ENCODE measurements at places on chromosomes 2 and 18.

- no peak for DNase-seq
These were observed 24.7 kb upstream of the KCNG2 start for GRCh38 chr18:79772865-79773696.

GRCh38 chr2:66985906-66986305 lies 411.2 kb upstream of the ETAA1 start:
- peak; percentile 29 for DNase-seq

DNA sequence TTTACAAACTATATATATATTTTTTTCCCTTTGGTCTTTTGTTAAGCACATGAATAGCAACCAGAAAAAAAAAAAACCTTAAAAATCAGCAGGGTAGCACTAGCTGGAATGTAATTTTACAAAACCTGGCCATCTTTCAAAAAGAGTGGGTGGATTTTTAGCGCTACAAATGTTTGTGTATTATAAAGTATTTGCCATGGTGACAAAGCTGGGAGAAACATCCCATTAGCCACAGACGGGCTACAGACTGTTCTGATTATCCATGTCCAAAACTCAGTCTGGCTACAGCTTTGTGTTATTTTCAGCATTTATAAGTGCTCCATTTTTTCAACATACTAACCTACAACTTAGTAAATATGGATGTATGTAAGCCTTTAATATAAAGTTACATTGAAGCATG lies 249.5 kb upstream of the TANK start:
- DNase-seq, result peak; percentile 86

- no peak for DNase-seq
These were observed 148.8 kb downstream of the EPHA4 start for GRCh38 chr2:221423210-221423804.

DNA sequence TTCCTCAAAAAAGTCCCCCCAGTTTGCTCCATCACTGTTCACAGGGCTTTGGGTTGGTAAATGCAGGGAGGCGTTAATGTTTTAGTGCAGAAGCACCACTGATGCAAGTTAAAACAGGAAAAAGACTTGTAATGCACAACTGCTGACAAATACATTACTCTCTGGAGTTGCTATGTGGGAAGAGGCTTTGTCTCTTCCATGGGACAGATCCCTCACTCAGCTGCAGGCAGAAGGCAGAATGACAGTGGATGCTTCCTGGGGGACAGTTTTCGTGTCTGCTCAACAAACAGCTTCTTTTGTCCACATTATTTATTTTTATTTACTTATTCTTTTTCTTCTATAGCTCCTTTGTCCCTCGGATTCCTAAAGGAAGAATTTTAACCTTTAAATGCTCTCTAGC lies 22.7 kb upstream of the KCNE4 start:
- no peak for DNase-seq

DNA sequence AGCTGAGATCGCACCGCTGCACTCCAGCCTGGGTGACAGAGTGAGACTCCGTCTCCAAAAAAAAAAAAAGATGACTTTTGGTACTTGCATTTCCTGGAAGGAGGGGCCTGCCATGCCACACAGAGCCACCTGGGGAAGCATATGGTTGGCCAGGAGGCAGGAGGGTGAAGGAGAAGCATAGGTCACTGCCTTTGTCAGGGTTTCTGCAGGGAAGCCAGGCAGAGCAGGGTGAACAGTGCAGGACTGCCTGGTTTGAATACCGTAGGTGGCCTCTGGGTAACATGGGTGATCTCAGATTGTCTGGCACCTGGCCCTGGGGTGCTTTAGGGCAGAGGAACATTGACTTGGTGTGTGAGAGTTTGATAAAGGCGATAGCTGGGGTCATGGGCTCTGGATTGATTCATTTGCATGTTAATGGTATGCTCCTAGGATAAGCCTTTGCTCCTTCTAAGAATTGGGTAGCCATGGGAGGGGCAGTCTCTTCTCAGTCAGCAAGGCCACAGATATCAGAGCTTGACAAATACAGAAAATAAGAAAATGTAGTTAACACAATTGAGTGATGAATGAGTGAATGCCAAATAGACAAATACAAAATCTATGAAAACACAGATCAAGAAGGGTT lies 124.0 kb upstream of the SEC11C start:
- DNase-seq, result no peak

GRCh38 chr2:155944218-155944617 lies 388.3 kb downstream of the NR4A2 start:
- no peak for DNase-seq

- no peak for DNase-seq
These were observed 165.4 kb downstream of the MYCN start for GRCh38 chr2:16105669-16106281.

- no peak for DNase-seq
These were observed 175.7 kb upstream of the HAAO start for GRCh38 chr2:42967959-42968674.

- no peak for DNase-seq
These were observed 163.3 kb upstream of the ZEB2 start for GRCh38 chr2:144683107-144683753.

DNA sequence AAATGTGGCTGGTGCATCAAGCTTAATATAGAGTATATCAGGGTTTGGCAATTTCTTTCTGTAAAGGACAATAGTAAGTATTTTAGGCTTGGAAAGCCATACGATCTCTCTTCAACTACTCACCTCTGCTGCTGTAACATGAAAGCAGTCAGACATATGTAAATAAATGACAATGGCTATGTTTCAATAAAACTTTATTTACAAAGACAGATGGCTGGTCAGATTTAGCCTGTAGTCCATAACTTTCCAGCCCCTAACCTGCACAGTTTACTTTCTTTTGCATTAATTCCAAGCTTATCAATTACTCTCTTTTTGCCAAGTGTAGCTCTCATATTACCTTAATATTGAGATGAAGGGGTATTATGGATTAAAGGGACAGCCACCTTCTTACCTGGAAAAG lies 83.1 kb downstream of the LRATD1 start:
- DNase-seq, result no peak

GRCh38 chr2:941871-942270 lies 8.8 kb upstream of the SNTG2 start:
- no peak for DNase-seq

DNA sequence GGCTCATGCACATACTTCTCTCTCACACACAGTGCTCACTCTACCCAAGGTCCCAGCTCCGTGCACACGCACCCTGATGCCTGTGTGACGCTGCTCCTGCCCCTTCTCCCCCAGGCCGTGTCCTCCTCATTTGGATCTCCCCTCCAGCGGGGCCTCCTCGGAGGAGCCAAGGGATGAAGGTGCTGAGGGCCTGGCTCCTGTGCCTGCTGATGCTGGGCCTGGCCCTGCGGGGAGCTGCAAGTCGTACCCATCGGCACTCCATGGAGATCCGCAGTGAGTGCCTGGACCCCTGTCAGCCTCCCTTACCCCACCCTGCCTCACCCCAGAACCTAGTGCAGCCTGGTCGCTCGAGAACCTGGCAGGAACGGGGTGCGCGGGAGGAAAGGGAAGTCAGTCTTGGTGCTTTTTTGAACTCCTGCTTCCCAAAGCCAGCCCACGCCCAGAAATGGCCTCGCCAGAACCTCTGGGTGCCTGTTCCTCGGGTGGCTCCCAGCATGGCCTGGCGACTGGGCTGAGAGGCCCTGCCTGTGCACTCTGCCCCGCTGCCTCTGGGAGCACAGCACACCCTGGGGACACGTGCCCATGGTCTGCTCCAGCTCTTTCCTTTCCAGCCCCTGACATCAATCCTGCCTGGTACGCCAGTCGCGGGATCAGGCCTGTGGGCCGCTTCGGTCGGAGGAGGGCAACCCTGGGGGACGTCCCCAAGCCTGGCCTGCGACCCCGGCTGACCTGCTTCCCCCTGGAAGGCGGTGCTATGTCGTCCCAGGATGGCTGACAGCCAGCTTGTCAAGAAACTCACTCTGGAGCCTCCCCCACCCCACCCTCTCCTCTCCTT lies at the start of gene PRLH:
TSS of gene PRLH (plus strand) at position 174 of the 835 bp plus-strand sequence. CDS start at position 174, 0 bp downstream.
- DNase-seq, result no peak

GRCh38 chr2:145228506-145228905 lies 708.6 kb upstream of the ZEB2 start:
- DNase-seq, result no peak

GRCh38 chr2:38704664-38705063 lies 38.8 kb downstream of the GALM start:
- DNase-seq, result no peak

GRCh38 chr18:24497031-24497754 lies 36.8 kb downstream of the HRH4 start:
- no peak for DNase-seq

DNA sequence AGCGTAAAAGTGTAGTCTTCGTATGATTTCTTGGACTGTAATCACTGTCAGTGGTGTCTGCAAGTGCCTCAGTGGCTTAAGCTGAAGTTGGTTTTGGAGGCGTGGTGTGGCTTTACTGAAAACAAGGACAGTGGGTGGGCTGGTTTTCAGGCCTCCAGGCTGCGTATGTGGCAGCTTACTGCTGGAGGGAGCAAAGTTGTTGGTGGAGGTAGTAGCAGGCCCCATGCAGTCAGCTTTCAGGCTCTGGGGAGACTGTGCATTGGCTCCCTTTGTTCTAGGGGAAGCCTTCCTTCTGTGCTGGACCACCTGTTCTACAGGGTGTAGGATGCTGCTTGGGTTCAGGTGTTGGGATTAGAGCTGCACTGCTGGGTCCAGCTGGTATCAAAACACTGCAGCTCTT lies 91.6 kb downstream of the NCK2 start:
- DNase-seq, result no peak

DNA sequence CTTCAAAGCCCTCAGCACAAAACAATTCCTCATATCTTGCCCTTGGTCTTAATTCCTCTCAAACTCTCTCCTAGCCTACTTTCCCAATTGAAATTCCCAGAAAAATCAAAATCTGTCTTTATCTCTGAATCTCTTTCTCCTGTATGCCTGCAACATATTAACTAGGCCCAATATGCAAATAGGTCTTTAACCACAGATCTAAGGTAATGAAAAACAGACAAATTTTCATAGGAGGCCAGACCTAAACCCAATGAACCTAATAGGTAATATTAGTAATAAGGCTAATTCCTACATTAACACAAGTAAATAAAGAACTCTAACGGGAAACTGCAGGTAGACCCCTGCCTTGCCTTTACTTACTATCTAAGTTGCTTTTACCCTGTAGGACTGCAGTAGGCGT lies 41.4 kb downstream of the WDR33 start:
- DNase-seq, result no peak

GRCh38 chr2:148989882-148990493 lies 48.5 kb upstream of the LYPD6B start:
- peak; percentile 89 for DNase-seq

DNA sequence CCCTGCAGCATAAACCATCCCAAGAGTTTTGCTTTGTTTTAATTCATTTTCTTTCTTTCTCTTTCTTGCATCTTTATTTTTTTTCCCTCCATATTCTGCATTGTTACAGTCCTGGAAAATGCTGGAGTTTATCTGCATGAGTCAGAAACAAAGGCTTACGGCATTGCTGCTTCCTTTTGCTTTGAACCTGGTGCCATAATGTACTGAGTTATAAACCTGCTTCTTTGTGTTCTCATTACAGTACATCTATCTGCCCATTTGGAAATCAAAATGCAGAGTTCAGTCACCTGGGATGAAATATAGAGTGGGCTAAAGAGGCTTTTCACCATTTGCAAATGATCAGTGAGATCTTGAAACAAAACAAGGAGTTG lies 1009.2 kb upstream of the FANCL start:
- peak; percentile 10 for DNase-seq

DNA sequence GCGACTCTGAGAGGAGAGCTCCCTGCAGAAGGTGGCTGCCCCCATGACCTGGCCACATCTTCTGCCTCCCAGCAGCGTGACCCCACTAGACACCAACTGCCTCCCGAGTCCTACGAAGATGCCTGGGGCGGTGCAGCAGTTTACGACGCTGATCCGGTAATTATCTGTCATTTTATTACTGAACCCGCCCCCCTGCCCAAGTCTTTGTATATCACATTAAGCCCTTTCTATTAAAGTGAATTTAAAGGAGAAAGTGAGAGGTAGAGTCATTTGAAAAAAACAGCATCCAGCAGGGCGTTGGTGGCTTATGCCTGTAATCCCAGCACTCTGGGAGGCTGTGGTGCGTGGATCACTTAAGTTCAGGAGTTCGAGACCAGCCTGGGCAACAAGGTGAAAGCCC lies 33.4 kb downstream of the ABCG8 start:
- no peak for DNase-seq
